ENCODE measurements at places on chromosomes 12 and 14.

DNA sequence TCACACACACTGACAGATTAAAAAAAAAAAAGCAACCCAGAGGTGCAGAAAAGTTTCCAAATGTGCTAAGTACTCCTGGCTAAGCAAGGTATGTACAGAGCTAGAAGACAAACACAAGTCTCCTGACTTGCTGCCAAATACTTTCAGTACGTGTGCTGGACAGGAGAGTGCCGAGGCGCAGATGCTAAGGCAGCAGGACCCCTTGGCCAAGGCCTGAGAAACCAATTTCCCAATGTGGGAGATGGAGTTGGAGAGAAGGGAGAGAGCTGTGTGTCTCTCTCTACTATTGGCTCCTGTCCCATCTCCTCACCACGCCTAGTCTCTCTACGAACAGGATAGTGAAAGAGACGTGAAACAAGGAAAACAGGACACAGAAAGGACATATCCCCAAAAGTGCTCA lies 5.3 kb downstream of the SPRYD3 start:
- DNase-seq, result no peak

DNA sequence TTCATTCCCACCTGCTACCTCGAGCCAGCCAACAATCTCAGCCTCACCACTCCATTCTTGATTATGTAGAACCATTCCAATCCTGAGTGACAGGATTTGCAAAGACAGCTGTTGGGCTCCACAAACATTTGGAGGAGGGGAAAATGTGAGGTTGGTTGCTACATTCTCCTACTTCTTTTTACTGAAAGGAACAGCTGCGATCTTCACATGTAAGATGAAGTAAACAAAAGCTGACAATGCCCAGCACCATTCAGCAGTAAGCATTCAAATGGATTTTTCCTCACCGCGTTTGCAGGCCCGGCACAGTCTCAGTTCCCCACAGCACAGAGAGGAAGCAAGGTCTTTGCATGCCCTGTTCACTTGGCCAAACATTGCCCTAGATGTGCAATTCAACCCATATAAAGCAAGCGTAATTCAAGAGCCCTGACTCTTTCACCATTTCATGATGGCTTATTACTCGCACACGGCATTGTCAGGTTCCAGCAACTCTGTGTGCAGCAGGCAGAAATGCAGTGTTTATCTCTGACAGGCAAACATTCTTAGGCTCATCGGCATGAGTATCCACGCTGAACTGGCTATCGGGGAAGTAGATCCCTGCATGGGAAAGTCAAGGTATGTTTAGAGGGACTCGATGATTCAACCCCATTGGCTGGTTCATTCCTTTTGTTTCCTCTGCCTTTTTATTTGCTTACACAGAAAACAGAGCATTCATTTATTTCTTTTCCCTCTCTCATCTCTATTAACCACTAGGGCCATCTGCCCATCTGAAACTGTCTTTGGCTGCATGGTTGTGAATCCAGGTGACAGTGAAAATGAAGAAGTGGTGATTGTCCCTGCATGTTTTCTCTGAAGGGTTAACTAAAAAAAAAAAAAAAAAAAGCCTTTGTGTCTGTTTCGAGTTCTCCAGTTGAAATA lies 236.1 kb upstream of the PLEKHG7 start:
- no peak for DNase-seq

DNA sequence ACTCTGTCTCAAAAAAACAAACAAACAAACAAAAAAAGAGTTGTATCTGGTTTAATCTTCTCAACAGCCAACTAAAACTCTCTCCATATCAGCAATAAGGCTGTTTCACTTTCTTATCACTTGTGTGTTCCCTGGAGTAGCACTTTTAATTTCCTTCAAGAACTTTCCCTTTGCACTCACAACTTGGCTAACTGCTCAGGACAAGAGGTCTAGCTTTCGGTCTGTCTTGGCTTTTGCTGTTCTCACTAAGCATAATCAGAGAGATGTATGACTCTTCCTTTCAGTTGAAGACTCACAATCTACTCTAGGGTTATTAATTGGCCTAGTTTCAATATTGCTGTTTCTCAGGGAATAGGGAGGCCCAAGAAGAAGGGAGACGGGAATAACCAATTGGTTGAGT lies 12.3 kb downstream of the NEMP1 start:
- DNase-seq, result no peak

DNA sequence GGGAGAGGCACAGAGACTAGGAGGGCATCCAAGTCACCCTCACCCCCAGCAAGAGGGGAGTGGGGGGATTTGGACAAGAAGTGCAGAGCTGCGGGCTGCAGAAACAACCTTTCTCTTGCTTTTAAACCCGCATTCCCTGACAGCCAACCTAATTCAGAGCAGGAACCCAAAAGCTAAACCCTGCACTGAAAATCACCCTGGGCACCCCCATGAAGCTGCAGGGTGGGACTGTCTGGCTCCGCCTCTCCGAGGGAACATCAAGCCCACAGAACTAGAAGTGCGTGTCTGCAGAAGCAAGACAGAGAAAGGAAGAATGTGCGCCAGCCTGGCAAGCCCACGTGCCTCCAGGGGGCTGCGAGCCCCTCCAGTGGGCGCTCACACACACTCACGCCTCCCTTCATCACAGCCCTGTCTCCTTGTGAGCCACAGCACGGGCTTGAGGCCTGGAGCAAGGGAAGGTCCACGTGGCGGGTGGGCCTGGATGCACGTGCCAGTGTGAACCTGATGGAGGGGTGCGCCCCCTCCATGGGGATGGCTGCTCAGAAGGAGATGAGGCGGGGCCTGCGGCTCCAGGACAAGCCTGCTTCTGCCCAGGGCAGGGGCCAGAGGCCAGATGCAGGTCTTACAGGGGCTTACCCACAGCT lies 27.8 kb upstream of the PNMA1 start:
- no peak for DNase-seq

- DNase-seq, result peak; percentile 78
These were observed 798.8 kb downstream of the SLC16A7 start for GRCh38 chr12:60394665-60395064.

DNA sequence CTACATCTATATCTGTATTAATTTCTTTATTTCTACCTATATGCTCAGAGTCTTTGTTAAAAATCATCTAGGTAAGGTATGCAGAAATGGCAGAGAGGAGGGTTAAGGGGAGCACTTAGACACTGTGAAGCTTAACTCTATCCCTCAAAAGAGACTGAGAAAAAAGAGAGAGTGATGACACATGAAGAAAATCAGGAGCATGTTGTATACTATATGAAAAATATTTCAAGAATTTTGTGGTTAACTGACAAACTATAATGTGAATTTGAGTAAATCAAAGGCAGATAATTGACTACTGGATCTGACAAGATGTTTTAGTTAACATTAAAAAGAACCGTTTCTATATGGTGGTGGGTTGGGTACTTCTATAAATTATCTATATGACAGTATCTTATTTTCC lies 1814.2 kb upstream of the SEL1L start:
- DNase-seq, result peak; percentile 45

- DNase-seq, result no peak
These were observed 319.2 kb downstream of the PDZRN4 start for GRCh38 chr12:41507286-41507685.

DNA sequence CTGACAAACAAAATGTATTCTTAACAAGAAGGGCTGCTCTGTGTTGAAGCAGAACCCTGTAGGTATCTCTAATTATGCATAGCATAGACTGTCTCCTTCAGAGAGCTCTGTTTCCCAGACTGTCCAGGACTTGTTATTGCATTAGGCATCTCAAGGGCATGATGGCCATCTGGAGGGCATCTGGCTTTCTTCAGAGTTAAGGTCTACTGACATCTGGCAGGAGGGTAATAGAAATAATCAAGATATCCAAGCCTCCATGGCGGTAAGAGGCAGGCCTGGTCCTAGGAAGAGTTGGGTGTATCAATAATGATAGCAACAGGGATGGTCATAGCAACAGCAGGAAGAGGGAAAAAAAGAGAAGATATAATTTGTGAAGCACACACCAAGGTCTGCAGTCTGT lies 161.2 kb downstream of the TTC8 start:
- no peak for DNase-seq

- no peak for DNase-seq
These were observed 168.8 kb upstream of the BCL2L14 start for GRCh38 chr12:11901701-11902524.

- no peak for DNase-seq
These were observed 2.2 kb upstream of the PPTC7 start for GRCh38 chr12:110585231-110585799.

- DNase-seq, result no peak
These were observed 1095.1 kb downstream of the BCL11B start for GRCh38 chr14:98176892-98177291.

DNA sequence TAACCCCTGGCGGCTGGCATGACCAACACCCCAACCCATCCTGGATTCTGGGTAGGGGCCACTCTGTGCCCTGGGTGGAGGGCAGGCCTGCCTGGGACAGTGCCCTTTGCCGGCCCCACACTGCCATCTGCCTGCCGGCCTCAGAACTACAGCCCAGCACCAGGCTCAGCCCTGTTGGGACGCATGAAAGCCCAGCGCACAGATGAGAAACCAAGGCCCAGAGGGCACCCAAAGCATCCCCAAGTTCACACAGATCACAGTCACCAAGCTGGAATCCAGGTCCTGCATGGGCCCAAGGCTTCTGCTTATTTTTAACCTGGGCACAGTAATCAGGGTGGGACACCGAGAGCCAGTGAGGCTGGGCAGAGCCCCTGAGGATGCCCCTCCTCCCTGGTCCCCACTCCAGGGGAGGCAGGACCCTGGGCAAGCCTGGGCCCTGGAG lies 26.2 kb downstream of the RFLNA start:
- DNase-seq, result no peak

- peak; percentile 63 for DNase-seq
These were observed at the start of the genes SOCS4 and WDHD1 for GRCh38 chr14:55026793-55027561. Gene SOCS4 (plus strand): TSS chr14:55027236. CDS start chr14:55043042, 15,806 bp downstream. Gene WDHD1 (minus strand): TSS chr14:55027099. CDS start chr14:55026787, 312 bp downstream.

- DNase-seq, result no peak
These were observed 106.0 kb downstream of the ITPR2 start for GRCh38 chr12:26726956-26727355.

- peak; percentile 66 for DNase-seq
These were observed 4.4 kb downstream of the TNS2 start for GRCh38 chr12:53054112-53054878.

- DNase-seq, result no peak
These were observed 226.8 kb downstream of the FBXL14 start for GRCh38 chr12:1367331-1368291.

DNA sequence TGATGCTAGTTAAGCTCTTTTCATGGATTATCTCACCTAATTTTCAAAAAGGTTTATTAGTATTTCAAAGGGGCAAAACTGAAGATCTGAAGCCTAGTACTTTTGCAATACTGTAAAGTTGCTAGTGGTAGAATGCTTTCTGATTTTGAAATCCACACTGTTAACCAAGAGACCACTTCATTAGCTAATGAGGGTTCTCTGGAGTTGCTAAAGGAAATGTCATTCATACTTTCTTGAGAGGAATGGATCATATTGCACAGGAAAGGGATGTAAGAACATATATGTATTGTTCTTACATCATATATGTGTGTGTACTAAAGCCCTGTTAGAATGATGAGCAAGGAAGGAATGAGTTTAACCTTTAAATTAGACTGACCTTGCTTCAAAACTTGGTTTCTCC lies 39.0 kb upstream of the LDHB start:
- no peak for DNase-seq

- no peak for DNase-seq
These were observed 92.8 kb upstream of the TMTC2 start for GRCh38 chr12:82593901-82594396.

GRCh38 chr12:96986883-96987523 lies 79.9 kb downstream of the NEDD1 start:
- DNase-seq, result no peak

DNA sequence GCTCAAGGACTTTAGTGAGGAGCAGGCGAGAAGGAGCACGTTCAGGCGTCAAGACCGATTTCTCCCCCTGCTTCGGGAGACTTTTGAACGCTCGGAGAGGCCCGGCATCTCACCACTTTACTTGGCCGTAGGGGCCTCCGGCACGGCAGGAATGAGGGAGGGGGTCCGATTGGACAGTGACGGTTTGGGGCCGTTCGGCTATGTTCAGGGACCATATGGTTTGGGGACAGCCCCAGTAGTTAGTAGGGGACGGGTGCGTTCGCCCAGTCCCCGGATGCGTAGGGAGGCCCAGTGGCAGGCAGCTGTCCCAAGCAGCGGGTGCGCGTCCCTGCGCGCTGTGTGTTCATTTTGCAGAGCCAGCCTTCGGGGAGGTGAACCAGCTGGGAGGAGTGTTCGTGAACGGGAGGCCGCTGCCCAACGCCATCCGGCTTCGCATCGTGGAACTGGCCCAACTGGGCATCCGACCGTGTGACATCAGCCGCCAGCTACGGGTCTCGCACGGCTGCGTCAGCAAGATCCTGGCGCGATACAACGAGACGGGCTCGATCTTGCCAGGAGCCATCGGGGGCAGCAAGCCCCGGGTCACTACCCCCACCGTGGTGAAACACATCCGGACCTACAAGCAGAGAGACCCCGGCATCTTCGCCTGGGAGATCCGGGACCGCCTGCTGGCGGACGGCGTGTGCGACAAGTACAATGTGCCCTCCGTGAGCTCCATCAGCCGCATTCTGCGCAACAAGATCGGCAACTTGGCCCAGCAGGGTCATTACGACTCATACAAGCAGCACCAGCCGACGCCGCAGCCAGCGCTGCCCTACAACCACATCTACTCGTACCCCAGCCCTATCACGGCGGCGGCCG lies 1.1 kb downstream of the PAX9 start:
- no peak for DNase-seq

DNA sequence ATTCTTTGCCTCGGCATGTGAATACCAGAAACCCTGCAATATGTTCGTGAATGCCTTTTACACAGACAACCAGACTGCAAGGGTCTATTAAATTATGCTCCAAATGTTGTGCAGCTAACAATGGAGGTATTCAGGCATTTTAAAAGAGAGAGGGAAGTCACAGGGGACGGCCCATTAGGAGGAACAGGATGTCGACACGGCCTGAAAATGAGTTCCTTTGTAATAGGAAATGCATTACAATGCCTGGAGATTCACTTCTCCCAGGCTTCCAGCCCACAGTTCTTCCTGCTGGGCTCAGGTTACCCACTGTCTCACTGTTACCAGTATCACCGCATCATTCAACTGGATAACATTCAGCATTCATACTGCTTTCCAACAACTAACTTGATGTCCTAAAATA lies 2.5 kb downstream of the DUSP6 start:
- peak; percentile 28 for DNase-seq

DNA sequence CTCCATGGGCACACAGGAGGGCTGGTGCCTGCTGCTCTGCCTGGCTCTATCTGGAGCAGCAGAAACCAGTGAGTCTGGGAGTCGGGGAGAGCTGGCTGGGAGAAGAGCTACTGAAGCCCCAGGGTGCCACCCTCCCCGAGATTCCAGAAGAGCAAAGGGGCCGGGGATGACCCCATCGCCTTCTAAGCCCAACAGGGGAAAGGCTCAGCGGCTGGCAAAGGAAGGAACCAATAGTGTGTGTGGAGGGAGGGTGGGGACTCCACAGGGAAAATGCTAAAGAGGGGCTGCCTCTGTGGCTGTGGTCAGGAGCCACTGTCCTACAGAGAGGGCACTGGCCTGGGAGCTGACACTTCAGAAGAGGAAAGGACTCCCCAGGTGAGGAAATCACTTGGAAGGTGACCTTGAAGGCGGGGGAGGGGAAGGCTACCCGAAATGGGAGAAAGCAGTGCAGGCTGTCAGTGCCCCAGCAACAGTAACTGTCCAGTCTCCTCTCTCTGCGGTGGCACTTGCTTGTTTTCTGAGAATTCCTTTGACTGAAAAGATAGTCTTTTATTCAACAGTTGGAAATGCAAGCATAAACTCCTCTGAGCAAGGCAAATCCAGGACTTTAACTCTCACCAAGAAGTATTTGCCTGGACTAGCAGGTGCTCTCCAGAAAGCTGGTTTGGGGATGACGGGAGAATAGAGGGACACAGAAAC lies 552 bp downstream of the TAPBPL start:
- DNase-seq, result no peak

- DNase-seq, result no peak
These were observed 335.6 kb downstream of the BTG1 start for GRCh38 chr12:91810077-91810476.

- no peak for DNase-seq
These were observed 475 bp upstream of the PCNX1 start for GRCh38 chr14:70906793-70907175.

Measured in fibroblast of skin of left biceps (primary cell).